Stimulated activated CD4-positive, alpha-beta T cell treated with anti-CD3 and anti-CD28 coated beads, TNF-alpha, amount 100 ng/mL, for 48 hours (primary cell): ENCODE measurements at places on chromosomes 5 and 9.

GRCh38 chr5:150155258-150156026, at the start of gene PDGFRB:
PDGFRB (minus strand) TSS chr5:150155845; CDS start chr5:150137047, 18,798 bp downstream.
- no peak for DNase-seq

DNA sequence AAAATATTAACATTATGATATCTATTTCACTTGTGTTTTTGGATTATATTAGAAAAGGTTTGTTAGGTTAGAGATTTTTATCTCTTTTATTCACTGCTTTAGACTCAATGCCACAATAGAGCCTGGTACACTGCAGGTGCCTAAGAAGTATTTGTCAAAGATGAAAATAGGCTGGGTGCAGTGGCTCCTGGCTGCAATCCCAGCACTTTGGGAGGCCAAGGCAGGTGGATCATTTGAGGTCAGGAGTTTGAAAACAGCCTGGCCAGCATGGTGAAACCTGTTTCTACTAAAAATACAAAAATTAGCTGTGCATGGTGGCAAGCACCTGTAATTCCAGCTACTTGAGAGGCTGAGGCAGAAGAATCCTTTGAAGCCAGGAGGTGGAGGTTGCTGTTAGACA, 64.3 kb downstream of the C9 start:
- DNase-seq = no peak

DNA sequence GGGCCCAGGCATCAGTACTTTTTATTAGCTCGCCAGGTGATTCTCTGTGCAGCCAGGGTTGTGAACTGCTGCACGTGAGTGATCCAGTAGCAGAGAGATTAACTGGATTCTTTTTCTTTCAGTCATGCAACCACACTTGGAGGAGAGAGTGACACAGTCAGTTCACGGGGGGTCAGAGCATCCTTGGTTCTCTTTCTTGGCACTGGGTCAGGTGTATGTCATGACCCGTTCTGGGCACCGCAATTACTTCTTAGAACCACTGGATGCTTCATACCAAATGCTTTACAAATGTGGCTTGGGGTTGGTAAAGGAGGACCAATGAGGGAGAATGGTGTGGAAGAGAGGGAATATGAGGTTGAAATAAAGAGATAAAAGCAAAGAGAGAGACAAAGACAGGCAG, 368.7 kb downstream of the MLLT3 start:
- DNase-seq = no peak

GRCh38 chr5:144531188-144531587, 360.5 kb downstream of the KCTD16 start:
- DNase-seq = no peak

- no peak for DNase-seq
Measured at GRCh38 chr9:89011683-89012082, 20.4 kb downstream of the S1PR3 start.

- no peak for DNase-seq
Measured at GRCh38 chr5:145999208-145999607, 62.8 kb downstream of the SH3RF2 start.

- no peak for DNase-seq
Measured at GRCh38 chr5:105677291-105677690, 1993.4 kb downstream of the EFNA5 start.

DNA sequence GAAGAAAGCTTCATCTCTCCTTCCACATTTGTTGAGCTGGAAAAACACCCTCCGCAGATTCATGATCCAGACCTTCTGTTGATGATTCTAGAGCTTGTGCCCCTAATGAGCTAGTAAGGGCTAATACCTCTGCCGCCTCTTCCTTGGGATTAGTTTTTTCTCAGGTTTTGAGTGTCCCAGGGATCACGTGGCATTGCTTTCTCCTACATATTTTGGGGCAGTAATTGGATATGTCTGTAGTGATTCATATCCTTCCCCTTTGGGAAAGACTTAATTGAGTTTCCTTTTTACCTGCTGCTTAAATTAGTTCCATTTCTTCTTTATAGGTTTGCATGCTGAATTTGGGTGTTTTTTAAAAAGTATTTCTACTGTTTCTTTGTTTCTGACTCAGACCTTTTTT, 143.9 kb downstream of the GOLPH3 start:
- DNase-seq = no peak

GRCh38 chr5:175599210-175599609, 58.7 kb upstream of the HRH2 start:
- DNase-seq = no peak

GRCh38 chr9:86643946-86644674, 289.9 kb upstream of the TUT7 start:
- no peak for DNase-seq

DNA sequence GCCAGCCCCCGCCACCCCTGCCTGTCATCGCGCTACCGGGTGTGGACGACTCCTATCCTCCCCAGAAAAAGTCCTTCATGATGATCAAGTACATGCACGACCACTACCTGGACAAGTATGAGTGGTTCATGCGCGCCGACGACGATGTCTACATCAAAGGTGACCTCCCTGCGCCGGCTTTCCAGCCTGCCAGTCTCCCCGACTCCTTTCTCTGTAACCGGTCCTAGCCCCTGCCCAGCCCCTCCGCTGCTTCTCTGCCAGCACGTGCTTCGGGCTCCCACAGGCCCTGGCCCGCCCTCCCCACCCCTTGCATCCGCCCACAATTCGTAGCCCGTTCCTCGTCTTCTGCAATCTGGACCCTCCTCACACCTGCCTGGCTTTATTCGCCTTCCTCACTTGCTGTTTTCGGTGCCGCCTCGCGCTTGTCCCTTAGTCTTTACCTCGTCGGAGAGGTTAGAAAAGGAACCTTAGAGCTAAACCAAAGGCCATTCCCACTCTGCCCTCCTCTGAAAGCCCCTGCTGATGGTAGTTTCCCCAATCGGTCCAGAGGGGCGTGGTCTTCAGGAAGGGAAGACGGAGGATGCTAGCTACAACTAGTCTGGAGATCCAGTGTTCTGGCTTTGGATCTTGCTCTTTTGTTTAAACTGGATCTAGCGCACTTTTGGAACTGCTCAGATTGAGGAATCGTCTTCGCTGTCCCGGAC, 1.4 kb downstream of the CHSY3 start:
- no peak for DNase-seq

DNA sequence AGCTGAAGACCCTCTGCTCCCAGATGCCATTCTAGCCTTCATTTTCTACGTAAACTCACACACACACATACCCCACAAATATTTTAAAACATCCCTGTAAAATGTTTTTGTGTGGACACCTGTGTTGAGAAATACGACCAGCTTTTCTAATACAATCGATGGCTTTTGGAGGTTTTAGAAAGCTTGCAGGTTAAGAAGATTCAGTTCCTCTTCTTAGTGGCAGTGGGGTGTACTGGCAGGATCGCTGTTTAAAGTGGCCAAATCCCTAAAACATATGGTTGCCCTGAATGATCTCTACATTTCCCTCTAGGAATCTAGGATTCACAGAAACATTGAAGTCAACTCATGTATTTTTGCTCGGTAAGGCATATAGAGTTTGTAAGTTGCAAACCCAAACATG, 236.3 kb downstream of the NSG2 start:
- DNase-seq = no peak

- DNase-seq = no peak
Measured at GRCh38 chr5:164500856-164501255, 995.4 kb downstream of the MAT2B start.

GRCh38 chr9:36748322-36748899, 175.7 kb downstream of the MELK start:
- DNase-seq = no peak

DNA sequence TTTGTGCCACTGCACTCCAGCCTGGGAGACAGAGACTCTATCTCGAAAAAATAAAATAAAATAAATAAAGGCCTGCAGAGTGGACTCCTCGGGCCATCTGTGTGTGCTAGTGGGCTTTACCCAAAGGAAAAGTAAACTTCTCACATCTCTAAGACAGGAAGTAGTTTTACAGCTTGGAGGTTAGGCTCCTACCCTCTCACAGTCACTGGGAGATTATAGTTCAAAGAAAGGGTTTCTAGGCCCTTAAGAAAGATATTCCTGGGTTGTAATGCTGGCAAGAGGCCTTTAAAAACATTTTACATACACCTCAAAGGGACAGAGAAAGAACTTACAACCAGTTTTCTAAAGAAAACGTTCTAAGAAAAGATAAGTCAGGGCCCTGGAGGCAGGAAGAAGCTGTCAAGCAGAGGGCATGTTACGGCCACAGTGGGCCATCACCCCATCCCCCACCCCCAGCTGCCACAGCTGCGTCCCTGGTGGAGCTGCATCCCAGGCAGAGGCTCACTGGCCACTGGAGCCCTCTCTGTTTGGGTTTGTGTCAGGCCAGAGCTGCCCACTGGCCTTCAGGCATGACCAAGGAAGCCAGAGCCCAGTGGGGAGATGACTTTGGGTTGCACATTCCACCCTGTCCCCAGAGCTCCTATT, 78.1 kb upstream of the CDK20 start:
- DNase-seq = no peak

- DNase-seq = no peak
Measured at GRCh38 chr5:6905423-6905822, 192.2 kb downstream of the TENT4A start.

DNA sequence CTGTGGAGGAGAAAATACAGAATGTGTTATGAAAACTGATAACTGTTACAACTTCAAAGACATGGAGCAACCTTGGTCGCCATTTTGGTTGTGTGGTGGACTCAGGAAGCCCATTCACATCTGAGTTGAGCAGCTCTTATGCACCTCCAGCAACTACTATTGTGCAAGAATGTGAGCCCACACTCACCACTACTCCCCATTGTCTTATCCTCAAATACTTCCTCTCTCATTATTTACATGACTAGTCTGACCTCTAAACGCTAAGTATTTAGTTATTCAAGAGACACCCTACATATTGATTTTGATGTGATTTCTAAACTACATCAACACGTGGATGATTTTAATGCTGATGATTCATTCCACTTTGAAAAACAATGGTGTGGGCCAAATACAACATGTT, 516.6 kb upstream of the CLINT1 start:
- DNase-seq = no peak
